ENCODE measurements at places on chromosomes 7 and 10.

DNA sequence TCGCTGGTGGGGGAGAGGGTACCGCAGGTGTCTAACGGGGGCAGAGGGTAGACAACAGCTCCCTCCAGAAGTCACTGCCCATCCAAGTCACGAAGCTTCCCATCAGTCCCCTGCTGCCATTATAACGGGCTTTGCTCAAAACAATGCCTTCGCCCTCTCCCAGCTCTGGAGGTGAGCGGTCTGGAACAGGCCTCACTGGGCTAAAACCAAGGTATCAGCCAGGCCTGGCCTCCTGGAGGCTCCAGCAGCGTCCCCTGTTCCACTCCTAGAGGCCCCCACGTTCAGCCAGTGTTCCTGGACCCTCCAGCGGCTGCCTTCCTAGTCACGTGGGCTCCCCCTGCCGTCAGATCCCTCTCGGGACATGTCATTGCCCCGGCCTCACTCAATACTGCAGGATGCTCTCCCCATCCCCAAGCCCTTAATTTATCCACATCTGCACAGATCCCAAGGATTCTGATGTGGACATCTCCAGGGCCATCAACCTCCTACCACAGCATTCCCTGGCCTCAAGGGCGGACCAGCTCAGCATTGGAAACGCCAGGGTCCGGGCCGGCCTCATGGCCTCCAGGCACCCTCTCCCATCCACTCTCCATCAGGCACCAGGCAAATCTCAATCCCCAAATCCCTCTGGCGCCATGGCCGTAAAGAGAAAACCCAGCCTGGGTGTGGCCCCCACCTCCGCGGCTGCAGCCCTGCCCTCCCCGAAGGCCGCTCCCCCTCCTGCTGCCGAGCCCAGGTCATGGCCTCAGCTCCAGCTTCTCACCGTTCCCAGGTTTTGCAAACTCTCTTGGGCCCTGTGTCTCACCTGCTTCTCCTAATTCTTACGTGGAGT lies 104.1 kb upstream of the FAM20C start:
- DNase-seq: no peak

DNA sequence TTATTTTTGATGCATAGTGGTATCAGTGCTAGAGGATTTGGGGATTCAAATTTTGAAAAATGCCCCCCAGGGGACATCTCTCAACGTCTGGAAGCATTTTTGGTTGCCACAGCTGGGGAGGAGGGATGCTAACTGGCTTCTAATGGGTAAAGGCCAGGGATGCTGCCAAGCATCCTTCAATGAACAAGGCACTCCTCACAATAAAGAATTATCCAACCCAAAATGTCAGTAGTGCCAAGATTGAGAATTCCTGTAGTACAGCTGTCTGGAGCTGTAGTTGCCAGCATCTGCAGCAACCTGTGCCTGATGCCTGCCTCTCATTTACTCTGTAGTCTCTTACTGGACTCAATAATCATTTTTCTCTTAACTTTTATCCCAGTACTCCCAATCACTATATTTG lies 53.5 kb downstream of the SEPTIN7 start:
- DNase-seq: no peak

- no peak for DNase-seq
These were observed 23.8 kb downstream of the PAPOLB start for GRCh38 chr7:4837803-4838625.

DNA sequence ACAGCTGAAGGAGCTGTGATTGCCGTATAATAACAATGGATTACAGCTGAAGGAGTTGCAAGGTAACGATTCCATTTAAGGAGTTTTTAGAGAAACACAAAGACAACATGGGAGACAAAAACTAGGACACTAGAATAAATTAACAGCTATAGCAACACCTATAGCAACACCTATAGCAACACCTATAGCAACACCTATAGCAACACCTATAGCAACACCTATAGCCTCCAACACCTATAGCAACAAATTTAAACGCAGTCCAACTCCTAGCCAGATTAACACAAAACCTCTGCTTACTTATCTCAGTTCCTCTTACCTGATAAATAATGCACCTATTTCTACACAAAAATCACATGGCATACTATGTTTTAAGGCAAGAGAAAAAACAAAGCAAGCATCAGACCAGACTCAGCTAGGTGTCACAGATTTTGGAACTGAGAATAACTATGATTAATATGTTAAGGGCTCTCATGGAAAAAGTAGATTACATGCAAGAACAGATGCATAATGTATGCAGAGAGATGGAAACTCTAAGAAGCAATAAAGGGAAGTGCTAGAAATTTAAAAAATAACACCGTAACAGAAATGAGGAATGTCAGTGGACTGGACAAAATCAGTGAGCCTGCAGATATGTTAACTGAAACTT lies 55.7 kb upstream of the SRPK2 start:
- no peak for DNase-seq

- no peak for DNase-seq
These were observed 130.3 kb downstream of the HECW1 start for GRCh38 chr7:43242628-43243255.

GRCh38 chr10:106655636-106656035 lies 508.9 kb downstream of the SORCS1 start:
- DNase-seq: no peak

GRCh38 chr7:74083117-74083876 lies at the start of gene LIMK1:
Gene LIMK1 (plus strand): TSS chr7:74083804. CDS start chr7:74083991, 187 bp downstream.
- DNase-seq: peak; percentile 81

- no peak for DNase-seq
These were observed 130.3 kb upstream of the POT1 start for GRCh38 chr7:125059861-125060456.

DNA sequence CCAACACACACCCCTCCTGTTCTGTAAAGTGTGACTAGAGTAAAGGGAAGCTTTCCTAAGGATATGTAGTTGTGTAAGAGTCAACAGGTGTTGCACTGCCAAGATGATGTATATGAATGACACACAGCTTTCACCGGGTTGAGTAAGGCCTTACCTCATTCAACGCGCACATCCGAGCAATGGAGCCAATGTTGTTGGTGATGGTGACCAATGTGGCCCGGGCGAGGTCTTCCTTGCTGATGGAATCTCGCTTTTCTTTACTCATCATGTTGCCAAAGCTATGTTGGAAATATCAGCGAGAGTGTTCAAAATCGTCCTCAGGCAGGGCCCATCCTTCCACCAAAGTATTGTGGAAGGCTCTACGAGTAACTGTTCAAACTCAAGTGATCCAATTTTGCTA lies 52.0 kb downstream of the PANK1 start:
- DNase-seq: no peak

DNA sequence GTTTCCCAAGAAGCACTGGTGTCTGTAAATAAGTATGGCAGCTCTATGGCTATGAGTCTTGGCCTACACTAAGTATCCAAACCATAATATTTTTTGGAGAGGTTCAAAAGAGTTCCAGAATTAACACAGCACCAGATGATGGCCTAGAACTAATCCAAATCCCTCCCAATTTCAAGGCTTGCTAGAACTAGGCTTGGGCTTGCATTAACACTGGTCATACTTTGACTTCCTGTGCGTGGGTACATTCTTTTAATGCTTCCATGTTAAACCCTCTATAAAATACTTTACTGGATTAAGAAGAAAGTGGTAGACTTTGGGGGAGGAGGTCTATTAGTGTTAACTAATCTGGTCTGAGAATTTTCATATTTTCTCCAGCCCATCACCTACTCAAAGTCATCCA lies 3.1 kb downstream of the AASS start:
- DNase-seq: no peak

GRCh38 chr10:74417397-74417796 lies 266.4 kb downstream of the ADK start:
- no peak for DNase-seq

DNA sequence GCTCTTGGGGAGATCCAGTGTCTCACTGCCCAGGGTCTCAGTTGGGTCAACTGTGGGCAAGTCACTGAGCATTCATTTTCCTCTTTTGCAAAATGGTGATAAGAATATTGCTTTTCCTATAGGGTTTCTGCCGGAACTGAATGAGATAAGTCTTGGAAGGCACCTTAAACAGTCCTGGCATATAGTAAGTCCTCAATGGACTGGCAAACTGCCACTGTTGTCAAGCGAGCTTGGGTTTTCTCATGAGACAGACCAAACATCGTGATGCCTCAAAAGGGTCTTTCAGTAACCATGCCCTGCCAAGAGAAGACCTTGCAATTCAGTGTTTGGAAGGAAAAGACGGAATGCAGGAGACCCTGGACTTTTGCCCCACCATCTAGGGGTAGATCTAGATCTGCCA lies 251.5 kb downstream of the WDR11 start:
- no peak for DNase-seq

DNA sequence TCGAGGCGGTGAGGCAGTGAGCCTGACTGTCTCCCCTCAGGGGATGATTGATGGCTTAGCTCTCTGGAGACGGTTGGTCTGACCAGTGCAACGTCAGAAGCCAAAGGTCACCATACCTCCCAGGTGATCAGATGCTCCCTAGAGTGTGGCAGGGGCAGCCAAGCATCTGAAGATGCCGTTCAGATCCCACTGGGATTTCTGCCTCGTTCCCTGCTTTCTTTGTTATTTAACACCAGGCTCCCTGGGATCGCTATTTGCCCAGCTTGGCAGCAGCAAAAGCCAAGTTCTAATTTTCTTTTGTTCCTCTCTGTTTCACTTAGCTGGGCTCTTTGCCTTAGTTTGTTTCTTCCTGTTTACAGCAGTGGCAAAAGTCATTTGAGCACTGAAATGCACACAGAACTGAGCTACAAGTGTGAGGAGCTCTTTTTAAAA lies 53.5 kb upstream of the SVIL start:
- no peak for DNase-seq

GRCh38 chr10:67033878-67034277 lies 108.0 kb downstream of the LRRTM3 start:
- no peak for DNase-seq

DNA sequence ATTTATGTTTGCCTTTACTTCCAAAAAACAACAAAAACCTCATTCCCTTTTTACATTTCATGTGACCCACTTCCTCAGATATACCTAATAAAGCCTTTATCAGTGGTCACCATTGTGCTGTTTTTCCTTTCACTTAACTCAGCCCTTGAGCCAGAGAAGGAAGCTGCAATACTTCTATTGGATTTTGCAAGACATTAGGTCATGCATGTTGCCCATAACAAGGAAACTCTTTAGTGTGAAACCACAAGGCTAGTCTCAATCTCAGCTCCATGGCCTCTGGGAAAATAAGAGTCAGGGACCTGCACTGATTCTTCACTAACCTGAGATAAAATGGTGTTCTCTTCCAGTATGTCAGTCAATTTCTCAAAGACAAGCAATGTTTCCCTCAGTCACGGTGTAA lies 27.8 kb downstream of the STEAP4 start:
- DNase-seq: no peak

DNA sequence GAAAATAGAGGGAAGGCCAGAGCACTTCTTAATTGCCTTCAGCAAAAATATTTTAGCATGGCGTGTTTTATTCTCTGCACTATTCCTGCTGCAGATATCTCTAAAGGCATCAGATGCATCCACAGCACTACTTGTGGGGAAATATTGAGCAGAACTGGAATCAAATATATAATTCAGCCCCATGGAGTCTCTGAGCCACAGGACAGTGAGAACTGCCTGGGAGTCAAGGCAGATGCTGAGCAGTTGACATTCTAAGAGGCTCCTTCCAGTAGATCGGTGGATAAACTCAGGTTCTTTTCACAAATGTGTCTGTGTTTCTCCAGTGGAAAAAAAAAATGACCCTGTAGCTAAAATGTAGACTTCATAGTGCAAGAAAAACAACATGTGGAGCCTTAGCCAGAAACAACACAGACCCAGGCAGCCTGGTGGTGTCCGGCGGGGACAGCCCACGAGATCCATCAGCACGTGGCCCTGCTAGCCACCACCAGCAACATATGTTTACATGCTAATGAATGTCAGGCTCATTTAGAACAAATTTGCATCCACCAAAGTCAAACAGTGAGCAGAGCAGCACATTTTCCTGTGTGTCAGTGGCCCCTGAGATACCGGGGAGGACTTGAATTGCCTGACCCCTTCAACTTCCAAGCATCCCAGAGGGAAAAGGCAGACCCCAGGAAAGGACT lies 123.3 kb upstream of the PFKP start:
- no peak for DNase-seq

GRCh38 chr7:85030893-85031292 lies 156.0 kb downstream of the SEMA3D start:
- no peak for DNase-seq

DNA sequence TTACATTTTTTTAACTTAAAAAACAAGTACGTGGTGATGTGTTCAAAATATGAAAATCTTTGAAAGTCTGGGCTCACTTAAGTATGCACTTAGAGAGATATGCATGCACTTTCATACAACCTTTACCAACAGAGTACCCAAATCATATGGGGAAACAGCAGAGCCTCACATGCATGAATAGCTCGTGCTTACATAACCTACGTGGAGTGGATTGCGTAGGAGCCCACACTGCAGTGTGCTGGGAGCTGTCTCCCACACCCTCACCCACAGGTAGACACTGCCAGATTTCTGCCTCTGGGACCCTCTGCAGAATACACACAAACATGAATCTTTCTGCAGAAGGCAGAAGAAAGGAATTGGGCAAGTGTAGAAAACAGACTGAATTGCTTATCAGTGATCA lies 581 bp downstream of the CLCN1 start:
- no peak for DNase-seq

DNA sequence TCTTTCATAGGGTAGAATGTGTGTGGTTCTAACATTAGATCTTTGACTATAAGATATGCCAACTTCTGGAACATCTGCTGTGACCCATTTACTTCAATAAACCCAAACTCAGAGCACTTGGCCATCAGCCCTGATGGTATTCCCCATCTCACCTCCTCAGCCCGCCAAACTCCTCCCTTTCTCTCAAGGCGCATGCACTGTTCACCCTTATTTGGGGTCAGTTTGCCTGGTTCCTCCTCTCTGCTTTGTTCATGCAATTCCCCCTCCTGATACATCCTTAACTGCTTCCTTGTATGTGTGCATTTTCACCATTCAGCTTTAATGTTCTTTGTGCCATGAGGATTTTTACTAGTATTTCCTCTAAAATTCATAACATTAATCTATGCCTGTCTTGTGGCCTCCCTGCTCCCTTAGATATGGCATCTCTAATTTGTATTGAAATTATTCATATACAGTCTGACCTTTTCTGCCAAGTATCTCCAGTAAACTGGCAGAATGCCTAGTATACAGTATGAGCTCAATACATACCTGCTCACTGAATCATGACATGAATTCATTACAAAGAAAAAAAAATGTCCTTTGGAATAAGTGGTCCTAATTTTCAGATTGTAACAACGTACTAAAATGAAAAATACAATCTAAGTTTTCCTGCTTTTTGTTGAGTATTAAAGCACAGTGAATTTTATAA lies 336.8 kb upstream of the IGFBP3 start:
- DNase-seq: no peak
